ENCODE measurements at places on chromosomes 3 and 15.

DNA sequence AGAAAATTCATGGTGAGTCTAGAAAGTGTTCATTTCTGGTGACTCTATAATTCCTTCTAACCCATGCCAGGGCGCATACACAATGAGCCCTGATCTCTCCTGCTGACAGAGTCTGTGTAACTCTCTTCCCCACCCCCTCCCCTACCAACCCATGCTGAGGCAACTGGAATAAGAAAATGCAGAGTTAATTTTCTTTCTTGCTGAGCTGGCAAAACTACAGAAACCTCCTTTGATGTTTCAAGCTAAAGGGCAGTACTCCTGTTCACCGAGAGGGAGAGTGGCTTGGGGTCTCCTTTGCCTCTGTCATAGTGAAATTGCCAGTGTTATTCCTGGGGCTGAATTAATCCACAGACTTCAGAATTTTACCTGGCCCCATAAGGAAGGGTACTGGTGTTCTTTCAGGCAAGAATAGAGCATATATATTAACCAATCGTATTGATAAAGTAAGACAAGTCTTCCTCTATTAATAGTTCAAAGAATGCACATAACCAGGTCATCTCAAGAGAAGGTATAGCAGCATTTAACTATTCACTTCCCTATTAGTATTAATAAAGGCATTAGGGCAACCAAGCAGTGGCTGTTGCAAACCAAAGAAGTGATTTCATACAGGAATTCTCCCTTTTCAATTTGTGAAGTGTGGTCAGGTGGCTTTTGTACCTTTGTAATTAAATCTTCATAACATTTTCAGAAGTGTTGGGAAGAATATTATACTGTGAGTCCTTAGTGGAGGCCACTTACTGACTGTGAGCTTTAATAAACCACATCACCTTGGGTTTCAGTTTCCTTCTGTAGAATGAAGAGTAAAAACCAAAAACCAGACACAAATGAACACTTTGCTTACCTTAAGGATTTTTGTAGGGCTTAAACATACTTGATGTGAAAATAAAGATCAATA is 4.1 kb downstream of the GAP43 start:
- no peak for DNase-seq

DNA sequence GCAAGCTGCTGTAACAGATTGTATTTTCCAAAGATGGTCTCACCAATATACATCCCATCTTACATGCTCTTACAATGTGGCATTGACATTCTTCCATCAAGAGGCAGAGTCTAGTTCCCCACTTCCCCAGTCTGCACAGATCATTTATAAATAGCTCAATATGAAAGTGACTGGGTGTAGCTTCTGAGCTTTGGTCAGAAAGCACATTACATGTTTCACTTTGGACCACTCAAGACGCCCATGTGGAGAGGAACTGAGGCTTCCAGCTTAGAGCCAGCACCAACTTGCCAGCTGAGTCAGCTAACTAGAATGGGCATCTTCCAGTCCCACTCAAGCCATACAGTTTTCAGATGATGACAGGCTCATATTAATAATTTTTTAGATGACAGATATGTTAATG is 45.5 kb downstream of the GREM1 start:
- no peak for DNase-seq

GRCh38 chr3:196965112-196965803 is 3.4 kb downstream of the PIGZ start:
- DNase-seq = no peak

- DNase-seq = no peak
These were observed 325.5 kb downstream of the IL5RA start for GRCh38 chr3:2784627-2785026.

DNA sequence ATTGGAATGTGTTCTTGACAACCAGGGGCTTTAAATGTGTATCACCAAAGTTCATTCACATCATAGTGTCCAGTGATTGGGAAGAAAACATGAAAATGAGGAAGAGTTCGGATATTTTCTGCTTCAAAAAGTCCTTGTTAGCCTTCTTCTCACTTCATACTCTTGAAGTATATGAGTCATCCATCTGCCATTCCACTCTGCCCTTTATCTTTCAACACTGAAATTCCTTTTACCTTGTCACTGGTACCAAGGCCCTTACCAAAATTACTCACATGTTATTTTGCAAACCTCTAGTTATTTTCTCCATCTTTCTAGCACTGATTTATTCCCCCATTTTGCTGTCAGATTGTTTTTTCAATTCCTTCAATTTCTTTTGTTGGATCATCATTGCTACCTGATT is 32.5 kb downstream of the OR5H15 start:
- no peak for DNase-seq

- DNase-seq = no peak
These were observed 195.0 kb downstream of the ZNF621 start for GRCh38 chr3:40719660-40720287.

DNA sequence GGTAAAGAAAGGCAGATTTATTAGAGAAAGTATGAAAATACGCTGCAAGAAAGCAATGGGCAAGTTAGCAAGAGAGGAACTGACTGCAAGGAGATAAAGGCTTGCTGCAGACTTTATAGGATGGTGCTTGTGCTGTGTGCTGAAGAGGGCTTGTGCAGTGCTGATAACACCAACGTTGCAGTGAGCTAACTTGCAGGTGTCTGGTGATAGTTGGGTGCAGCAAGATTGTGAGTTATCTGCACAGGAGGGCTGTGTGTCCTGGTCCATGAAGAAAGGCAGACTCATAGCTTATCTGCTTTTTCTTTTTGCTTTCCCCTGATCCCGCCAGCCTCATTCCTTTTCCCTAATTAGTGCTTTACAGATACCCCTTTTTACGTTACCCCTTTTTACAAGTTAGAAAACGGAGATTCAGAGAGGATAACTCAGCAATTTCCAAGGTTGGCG is 58.0 kb upstream of the ZNF148 start:
- no peak for DNase-seq

DNA sequence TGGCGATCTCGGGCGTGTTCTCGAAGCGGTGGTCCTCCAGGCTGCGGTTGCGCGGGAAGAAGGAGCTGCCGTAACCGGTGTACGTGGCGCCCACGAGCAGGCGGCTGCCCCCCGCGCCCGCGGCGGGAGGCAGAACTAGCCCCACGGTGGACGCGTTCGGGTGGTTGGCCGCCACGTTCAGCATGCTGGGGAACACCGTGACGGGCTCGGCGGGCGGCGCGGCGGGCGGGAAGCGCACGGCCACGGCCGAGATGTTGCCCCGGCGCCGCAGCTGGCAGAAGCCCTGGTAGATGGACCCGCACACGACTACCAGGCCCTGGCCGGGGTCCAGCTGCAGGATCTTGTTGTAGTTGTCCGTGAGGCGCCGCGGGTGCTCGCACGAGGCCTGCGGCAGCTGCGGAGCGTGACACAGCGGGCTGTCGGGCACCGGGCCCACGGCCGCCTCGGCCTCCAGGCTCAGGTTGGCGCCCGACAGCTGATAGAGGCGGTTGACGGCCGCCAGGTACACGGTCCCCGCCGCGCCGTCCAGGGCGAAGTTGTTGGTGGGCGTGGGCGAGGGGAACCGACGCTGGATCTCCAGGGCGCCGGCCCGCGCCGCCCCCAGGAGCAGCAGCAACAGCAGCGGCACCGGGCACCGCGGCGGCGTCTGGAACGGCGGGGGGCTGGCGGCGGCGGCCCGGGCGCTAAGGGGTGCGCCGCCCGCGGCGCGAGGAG is 397 bp downstream of the PLXND1 start:
- DNase-seq = no peak

All from activated T-helper 1 cell treated with anti-CD3 and anti-CD28 coated beads, Interleukin-2, amount 50 U/mL, for 16 hours (primary cell).